ENCODE measurements at places on chromosomes 11 and 22.
A peak's percentile ranks its signal among the peaks of the same experiment; 100 is the strongest.

- no peak for DNase-seq
Measured at GRCh38 chr11:104332110-104332509, 168.2 kb upstream of the PDGFD start.

DNA sequence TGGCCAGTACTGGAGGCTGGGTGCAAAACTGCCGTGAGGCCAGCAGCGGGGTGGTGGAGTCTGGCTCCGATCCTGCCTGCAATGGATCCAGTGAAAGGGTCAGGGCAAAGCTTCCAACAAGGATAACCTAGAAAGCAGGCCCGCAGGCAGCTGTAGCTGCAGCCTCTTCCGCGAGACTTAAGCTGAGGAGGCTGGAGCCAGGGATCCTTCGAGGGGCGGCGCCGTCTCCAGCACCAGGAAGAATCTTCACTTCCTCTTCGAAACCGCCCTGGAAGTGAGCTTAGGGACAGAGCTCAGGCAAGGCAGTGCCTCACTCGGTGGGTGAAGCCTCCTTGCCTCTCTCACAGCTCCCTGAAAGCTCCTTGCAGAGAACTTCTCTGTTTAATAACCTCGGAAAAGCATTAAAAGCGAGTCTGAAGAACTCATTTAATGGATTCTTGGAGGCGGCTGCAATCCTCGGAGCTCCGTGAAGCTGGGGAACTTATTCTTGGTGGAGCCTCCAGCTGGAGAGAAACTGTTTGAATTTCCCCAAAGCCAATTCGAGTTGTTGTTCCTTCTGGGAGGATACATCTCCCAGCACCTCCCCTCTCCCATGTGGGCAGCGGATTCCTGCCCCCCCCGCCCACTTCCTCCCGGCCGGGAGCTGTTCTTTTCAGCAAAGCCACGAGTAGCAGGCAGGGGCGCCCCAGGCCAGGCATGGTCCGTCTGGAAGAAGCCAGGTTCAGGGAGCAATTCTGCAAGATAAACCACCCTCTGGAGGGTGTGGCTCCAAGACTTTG is 169.9 kb downstream of the CTTN start:
- no peak for DNase-seq

GRCh38 chr11:18749681-18750319 is 23.8 kb upstream of the IGSF22 start:
- peak; percentile 42 for DNase-seq

GRCh38 chr22:25729016-25729995 is 12.7 kb upstream of the MYO18B start:
- DNase-seq, result no peak

GRCh38 chr11:92829121-92829520 is 140.3 kb upstream of the MTNR1B start:
- DNase-seq, result no peak

Data from non-pigmented ciliary epithelial cell (primary cell).